ENCODE measurements at places on chromosomes 1 and 21.

DNA sequence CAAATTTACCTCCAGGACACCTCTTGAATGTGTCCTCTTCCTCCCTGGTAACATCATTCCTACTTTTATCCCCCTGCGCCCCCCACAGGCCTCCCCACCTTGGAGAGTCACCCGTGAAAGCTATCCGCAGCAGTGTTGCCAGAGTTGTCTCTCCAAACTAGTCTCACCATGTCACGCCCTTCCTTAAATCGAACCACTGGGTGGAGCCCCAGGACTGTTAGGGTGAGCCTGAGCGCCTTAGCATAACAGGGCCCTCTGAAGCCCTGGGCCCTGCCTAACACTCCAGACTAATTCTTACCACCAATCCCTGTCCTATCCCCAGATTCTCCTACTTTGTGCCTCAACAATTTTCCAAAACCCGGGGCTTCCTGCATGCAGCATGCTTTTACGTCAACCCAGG is 35.0 kb downstream of the HSD3B2 start:
- DNase-seq: peak; percentile 51

DNA sequence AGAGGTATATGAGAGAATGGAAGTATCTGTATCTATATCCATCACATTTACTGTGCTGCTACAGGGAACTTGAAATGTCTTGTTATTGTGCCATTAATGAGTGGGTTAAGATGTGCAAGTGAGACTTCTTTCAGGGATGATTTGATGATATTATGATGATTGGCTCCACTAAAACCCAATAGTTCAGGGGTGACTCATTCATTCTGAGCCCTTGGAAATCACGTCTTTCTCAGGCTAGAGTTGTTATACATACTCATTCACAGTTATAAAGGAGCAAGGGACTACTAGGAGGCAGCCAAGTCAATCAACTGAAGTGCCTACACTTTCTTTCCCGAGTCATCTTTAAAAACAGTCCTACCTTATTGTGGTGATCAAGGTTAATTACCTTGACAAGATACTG is 1109.8 kb upstream of the B3GALT2 start:
- no peak for DNase-seq

- peak; percentile 73 for DNase-seq
These were observed 801 bp upstream of the ANXA9 start for GRCh38 chr1:150981177-150981804.

GRCh38 chr21:27134516-27134915 is 167.6 kb upstream of the ADAMTS5 start:
- DNase-seq: no peak

- no peak for DNase-seq
These were observed 191.9 kb downstream of the RERE start for GRCh38 chr1:8625491-8625890.

DNA sequence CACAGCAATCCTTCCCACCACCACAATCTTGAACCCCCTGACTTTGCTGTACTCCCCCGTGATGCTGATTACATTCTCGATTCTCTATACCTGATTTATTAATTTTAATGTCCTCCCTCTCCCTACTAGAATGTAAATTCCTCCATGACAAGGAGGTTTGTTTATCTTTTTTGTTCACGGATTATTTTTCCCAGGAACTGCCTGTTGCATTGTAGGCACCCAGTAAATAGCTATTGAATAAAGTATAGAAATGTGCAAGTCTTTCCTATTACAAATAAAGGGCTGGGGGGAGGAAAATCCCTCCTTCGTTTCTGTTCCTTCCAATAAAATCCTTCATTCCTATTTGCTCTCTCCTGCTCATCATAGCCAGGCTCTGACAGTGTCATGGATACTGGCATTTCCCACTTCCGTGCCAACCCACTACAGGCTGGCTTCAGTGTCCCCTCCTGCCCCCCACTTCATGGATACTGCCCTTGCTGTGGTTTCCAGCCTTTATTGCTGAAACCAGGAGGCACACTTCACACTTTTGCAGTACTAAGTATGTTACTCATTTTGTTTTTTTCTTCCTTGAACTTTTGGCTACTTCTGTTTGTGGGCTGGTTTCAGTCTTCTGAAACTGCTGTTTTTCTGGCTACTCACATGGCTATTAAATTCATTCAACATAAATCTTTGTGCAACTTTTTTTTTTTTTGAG is 7.5 kb downstream of the KIF1B start:
- no peak for DNase-seq

- no peak for DNase-seq
These were observed 146.5 kb upstream of the COA6 start for GRCh38 chr1:234226819-234227165.

GRCh38 chr1:162265983-162266382 is 110.7 kb downstream of the SPATA46 start:
- DNase-seq: no peak

GRCh38 chr1:202249436-202249835 is 55.8 kb downstream of the LGR6 start:
- no peak for DNase-seq

GRCh38 chr1:64755361-64755760 is 10.5 kb downstream of the RAVER2 start:
- no peak for DNase-seq

DNA sequence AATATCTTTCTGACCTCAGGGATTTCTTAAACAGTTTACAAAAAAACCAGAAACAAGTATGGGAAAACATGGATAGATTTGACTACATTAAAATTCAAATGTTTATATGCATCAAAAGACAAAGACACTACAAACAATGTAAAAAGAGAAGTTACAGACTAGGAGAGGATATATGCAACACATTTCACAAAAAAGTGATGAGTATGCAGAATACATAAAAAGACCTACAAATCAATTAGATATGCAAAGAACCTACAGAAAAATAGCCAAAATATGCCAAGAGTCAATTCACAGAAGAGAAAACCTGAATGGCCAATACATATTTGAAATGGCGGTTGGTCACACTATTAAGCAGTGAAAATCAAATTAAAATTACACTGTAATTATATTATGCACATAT is 175.0 kb downstream of the FOXD2 start:
- no peak for DNase-seq

DNA sequence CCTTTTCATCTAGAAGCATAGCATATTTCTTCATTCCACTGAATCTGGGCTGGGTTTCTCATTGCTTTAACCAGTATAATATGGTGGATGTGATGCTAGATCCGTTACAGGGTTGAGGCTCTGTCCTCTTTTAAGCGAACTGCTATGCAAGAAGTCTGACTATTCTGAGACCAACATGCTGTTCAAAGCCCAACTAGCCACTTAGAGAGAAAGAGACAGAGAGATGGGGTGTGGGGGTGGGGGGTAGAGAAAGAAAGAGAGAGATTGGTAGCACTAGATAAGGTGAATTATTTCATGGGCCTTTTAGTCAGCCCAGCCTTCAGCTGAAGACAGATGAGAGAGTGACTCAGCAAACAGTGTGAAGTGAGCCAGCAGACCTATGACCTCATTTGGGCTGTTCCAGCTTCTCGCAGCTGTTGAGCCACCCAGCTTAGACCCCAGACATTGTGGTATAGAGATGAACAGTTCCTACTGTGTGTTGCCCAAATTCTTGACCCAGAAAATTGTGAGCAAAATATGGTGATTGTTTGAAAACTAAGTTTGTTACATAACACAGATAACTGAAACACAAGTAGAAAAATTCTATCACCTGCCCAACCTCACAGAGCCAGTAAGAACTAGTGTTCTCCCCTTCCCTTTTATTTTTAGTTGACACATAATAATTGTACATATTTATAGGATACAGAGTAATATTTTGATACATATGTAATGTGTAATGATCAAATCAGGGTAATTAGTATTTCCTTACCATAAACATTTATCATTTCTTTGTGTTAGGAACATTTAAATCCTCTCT is 40.7 kb upstream of the PRKACB start:
- DNase-seq: no peak

DNA sequence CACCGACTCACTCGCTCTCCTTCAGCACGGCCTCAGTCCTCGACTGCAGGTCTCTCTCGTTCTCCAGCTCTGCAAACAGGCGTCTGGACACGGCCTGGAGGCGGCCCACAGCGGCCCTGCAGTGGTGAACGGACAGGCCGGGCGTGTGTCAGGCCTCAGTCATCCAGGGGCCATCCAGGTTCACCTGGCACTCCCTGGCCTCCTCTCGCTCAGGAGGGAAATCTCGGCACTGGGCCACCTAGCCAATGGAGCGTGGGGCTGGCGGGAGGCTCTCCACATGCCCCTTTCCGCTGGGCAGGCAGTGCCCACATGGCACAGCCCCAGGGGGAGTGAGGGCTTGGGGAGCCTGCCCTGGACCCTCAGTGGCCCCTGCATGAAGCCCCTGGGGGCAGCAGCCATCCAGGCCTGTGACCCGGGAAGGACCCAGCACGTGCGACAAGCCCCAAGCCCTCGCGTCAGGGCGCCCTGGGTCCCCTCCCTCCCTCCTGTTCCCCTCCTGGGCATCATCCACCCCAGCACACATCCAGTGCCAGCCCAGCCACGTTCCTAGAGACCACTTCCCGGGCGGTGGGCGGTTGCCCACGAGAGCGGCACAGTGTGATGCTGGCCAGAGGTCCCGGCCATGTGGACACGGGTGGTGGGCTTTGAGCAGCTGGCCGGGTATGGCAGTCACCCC is 18.1 kb downstream of the CFAP74 start:
- DNase-seq: no peak

DNA sequence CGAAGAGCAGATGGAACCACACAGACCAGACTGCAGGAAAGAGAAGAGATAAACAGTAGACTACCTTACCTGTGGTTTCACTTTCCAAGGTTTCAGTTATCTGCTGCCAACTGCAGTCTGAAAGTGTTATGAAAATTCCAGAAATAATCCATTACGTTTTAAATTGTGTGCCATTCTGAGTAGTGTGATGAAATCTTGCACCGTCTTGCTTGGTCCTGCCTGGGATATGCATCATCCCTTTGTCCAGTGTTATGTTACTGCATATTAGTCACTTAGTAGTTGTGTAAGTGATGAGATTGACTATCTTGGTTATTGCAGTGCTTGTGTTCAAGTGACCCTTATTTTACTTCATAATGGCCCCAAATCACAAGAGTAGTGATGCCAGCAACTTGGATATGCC is 33.9 kb downstream of the DNAJC6 start:
- DNase-seq: no peak

DNA sequence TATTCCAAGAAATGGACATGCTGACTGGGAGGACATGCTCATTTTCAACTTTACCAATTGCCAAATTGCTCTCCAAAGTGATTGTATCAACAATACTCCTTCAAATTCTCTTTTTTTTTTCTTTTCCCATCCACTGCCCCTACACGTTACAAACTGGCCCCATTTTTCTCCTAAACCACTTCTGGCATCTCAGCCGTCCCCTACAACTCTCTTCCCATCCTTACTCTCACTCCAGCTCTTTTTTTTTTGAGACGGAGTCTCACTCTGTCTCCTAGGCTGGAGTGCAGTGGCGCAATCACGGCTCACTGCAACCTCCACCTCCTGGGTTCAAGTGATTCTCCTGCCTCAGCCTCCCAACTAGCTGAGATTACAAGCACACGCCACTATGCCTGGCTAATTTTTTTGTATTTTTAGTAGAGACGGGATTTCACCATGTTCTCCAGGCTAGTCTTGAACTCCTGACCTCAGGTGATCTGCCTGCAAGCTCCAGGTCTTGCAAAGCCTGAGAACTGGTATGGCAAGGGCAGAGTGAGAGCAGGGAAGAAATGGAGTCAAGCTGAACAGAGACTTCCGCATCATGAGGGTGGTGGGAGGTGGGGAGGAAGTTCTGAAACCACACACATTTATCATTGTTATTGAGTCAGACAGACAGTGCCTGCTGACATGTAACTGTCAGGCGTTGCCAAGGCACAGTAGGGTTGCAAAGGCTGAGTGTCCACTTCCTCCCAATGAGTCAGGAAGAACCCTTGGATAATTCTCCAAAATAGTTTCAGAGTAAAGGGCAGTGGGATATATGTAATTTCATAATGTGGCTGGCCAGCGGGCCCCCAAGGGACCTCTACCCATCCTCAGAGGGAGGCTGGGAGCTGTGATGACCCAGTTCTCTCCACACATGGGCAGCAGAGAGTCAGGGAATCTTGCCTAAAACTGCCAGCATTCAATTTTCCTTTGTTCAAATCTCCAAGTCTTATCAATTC is 17.4 kb downstream of the CELA3A start:
- DNase-seq: no peak

DNA sequence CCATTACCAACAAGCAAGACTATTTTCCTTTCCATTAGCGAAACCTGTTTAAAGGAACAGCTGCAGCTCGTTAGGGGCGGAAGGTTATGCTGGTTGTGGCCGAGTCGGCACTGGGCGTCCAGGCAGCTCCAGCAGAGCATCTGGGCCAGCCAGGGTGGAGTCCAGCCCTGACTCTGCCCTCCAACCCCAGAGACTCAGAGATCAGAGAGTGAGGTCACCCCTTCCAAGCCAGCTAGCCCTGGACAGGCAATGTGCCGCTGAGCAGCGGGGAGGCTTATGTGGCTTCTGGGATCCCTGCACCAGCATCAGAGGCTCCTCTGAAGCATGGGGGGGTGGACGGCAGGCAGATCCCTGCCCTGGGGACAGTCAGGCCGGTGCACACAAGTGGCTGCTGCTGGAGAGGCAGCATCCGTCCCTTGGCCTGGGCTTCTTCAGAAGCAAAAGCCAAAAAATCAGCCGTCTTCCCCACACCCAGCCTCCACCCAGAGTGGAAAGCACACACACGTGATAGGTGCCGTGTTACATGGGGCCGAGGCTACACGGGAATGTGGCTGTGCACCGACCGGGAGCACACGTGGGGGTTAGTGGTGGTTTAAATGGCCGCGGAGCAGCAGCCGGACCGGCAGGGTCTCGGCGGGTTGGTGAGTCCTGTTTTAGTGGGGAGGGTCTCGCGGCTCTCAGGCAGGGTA is 30.1 kb downstream of the SLC66A1 start:
- DNase-seq: no peak

DNA sequence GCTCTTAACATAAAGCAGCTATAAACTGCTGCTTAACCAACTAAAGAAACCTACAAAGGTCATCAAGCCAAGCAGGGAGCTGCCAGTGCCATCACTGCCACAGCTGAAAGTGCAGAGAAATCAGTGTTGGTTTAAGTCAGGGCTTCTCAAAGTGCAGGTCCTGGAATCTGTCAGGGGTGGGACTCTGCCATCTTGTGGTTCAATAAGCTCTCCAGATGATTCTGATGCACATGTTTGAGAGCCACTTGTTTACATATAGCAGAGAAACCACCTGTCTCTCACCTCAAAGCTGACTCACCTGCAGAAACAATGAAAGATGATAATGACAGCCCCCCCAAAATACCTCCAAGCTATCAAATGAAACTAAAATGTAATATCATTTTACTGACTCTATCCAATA is 49.3 kb downstream of the SH3GLB1 start:
- DNase-seq: no peak

GRCh38 chr21:16913010-16913409 is 599.8 kb upstream of the CXADR start:
- peak; percentile 46 for DNase-seq

GRCh38 chr1:210626341-210626740 is 297.6 kb downstream of the HHAT start:
- no peak for DNase-seq

DNA sequence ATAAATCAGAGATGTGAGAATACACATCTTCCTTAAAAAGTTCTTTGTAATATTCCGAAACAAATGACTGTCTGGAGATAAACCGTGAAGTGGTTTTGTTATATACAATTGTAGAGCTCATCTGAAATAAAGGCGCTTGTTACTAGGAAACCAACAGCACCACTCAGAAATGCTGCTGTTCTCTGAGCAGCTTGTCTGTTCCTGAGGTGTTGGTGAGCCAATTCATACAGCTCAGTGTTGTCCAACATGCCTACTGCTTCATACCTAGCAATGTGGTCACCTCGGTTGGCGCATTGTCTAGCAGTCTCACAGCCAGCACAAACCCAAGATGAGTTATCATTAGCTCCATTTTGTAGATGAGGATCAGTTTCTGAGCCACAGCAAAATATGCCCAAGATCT is 44.4 kb downstream of the GFI1 start:
- DNase-seq: no peak

- no peak for DNase-seq
These were observed 356.3 kb upstream of the DPYD start for GRCh38 chr1:98277118-98277517.
